ENCODE measurements at places on chromosomes 16 and 17. TPM values are rescaled to one million over a fixed set of nuclear protein-coding genes. Genes with fewer than 3 reads are reported as not detected.

DNA sequence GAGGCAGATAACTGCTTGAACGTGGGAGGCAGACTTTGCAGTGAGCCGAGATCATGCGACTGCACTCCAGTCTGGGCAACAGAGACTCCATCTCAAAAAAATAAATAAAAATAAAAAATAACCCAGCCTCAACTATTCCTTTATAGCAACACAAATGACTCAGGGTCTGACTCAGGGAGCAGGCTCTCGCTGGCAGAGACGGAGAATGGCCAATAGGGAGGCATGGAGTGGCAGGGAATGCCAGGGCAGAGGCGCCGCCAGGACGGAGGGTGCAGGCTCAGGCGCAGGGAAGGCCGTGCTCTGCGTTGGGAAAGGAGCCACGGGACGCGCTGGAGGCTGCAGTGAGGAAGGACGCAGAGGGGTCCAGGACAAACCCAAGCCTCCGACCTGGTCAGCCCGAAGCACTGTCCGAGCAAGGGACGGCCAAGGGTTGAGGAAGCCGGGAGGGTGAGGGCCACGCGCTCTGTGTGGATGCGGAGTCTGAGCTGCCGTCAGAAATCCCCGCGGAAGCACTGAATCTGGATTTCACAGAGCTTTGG is 40.3 kb downstream of the PKD1 start:
- no peak for DNase-seq

The PPM1E gene
- 1.1 TPM for total RNA-seq

The CDH15 gene
- total RNA-seq: 121 TPM

The PLA2G10 gene
- total RNA-seq: 0.18 TPM
